Stromal cell of bone marrow (primary cell): ENCODE measurements at places on chromosomes 2 and 18.

DNA sequence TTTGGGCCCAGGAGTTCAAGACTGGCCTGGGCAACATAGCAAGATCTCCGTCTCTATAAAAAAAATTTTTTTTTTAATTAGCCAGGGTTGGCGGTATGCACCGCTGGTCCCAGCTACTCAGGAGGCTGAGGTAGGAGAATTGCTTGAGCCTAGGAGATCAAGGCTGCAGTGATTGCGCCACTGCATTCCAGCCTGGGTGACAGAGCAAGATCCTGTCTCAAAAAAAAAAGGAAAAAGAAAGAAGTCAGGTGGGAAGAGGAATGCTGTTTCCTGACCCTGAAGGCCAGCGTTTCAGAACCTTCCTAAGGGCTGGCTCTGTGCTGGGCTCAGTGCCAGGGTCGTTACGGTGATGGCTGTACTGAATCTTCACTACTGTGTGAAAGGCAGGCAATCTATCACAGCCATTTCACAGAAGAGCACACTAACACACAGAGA, 35.0 kb upstream of the AGAP1 start:
- no peak for DNase-seq

DNA sequence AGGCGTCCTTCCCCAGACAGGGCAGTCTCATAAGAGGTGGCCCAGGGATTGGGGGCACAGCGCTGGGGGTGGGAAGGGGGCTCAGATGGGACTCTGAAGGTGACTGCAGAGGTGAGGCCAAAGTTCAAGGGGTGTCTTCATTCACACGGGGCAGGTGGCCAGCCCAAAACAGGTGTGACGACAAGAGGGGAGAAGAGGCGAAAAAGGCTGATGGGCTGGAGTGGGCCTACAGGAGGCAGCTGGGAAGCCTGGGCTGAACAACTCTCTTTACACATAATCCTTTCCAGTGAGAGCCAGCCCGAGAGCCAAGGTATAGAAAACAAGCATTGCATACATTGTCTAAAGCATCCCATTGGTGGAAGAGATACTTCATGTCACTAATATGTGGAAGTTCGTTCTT, 130.9 kb upstream of the ASB18 start:
- DNase-seq: no peak

DNA sequence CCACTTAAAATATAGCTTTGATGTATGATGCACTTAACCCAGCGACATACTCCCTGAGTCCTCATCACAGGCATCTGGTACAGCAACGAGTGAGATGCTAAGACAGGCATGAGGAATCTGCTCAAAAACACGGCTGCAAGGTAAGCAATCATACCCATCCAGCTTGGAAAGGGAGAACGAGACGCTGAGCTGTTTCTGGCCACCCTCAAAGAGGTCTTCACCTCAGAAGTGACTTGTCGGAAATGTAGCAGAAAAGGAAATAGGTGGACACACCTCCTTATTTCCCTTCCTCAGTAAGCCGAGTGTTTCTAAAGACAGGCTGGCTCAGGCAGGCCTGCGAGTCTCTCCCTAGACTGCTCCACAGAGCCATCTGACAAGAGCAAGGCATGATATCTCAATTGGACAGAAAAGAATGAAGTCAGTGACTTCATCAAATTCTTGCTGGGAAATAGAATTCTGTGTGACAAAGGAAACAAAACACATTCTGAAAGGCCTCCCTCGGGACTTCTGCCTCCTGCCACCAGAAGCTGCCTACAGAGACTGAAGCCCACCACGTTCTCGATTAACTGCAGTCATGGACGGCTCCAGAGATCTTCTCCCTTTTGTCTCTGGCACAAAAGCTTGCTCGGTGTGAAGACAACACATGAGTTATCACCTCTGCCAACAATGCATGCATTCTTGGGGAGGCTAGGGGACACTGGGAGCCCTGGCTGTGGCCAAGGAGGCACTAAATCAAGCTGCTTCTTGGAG, 84.3 kb downstream of the UXS1 start:
- DNase-seq: no peak

- no peak for DNase-seq
These were observed 33.9 kb upstream of the IKZF2 start for GRCh38 chr2:213185147-213185822.

- DNase-seq: no peak
These were observed 162.2 kb downstream of the PKP4 start for GRCh38 chr2:158618891-158619490.

DNA sequence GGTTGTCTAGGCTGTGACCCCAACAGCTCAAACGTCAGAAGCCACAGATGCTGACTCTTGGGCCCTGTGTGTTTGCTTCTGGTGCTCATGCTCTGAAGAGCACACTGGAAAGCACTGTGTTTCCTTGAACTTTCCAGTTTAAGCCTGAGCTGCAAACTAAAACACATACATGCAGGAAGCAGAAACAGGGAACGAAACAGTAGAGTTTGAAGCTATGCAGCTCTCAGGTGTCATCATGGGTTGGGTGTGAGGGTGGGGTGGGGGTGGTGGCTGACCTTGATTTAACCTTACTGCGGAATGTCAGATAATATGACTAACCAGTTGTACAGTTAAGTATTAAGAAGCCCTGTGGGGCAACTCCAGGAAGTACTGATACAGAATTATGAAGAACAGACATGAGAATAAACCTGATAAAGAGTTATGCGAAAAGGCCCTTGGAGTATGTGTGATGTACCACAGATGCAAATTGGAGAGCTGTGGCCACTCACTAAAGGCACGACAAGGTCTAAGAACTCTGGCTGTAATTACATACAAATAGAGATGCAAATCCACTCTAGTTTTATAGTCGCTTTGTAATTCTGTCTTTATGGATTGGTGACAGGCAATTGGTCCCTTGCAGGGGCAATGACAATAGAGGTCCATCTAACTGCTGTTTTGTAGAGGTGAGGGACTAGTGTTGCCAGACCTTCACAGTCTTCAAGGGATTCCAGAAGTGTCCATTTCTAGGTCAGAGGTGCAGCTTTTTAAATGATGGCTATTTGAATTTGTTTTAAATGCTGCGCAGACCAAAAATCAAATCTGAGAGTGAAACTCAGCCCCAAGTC, 273.1 kb downstream of the NAPG start:
- DNase-seq: peak; percentile 4

GRCh38 chr2:222303045-222303827, 4.4 kb upstream of the PAX3 start:
- no peak for DNase-seq

DNA sequence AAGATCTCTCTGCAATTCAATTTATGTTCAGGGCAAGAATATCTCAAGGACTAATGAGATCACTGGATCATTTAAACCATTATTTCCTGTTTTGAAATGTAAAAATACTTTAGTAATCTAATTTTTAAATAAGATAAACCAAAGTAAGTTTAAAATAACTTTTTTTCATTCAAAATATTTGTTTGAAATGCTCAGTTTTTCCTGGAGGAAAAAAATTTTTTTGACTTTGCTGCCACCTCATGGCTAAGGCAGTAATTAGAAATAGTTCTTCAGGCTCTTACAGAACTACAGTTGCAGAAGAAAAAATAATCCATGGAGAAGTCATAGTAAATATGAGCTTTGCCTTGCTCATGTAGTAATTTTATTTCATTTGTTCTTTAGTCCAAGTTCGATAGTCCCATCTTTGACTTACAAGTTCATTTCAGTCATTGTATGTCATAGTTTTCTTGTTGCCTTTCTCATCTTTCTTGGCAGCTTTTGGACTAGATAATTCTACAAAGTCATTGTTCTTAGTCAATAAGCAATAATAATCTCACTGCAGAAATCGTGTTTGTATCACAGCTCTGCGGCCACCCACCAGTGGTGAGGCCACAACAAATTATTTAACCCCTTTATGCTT, 127.4 kb downstream of the DPP4 start:
- peak; percentile 25 for DNase-seq

GRCh38 chr2:106575955-106576354, 88.8 kb downstream of the CD8B2 start:
- peak; percentile 6 for DNase-seq

GRCh38 chr18:11666176-11666575, 22.9 kb upstream of the GNAL start:
- DNase-seq: no peak

- no peak for DNase-seq
These were observed 216.0 kb downstream of the DSEL start for GRCh38 chr18:67300498-67300897.

DNA sequence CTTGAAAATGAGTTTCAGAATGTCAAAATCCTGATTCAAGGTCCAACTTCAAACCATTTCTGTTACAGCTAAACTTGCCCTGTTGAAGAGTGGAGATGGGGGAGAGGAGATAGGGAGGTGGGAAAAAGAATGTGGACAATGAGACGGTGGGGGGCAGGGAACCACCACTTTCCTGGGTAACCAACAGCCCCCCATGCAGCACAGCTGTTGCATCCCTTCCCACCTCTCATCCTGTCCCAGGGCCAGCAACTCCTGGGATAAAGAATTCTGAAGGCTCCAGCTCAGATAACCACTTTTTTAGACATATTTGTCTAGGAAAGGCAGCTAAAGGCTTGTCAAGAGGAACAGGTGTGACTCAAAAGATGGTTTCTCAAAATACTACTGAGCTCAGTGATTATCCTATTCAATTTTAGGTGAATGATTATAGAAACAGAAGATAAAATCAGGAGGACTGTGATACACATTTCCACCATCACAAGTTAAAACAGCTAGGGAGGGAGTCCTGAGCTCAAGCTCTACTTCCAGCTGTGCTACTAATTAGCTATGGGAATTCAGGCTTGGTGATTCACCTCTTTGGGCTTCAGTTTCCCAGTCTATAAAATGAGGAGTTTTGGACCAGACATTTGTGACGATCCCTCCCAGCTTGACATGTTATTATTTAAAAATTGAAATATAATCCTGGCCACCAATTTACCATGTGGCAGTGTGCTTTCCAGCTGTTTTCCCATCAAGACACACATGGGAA, 36.3 kb downstream of the HDHD2 start:
- peak; percentile 18 for DNase-seq

DNA sequence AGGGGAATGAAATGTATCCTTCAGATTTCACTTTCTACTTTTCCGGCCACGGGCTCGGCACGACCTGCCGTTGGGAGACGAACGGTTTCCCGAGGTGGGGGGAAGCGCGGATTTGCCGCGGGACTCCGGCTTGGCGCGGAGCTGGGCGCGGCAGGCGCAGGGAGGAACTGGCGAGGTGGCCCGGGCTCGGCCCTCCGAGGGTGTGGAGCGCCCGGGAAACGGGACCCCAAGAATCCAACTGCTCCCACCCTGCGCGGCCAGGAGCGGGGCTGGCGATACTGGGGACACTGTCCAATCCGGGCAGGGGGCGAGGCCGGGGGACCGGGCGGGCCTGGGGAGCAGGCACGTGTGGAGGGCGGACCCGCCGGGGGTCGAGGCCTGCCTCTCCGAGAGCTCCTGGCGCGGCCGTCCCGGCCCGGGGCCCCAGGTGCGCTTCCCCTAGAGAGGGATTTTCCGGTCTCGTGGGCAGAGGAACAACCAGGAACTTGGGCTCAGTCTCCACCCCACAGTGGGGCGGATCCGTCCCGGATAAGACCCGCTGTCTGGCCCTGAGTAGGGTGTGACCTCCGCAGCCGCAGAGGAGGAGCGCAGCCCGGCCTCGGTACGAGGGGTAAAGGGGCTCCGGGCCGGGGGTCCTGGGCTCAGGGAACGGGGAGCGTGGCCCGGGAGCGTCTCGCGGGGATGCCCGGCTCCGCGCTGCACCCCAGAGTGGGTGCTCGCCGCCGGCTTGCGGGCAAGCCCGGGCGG, at the start of gene ANXA4:
TSS of gene ANXA4 (plus strand) at position 560 of the 747 bp plus-strand sequence. CDS start 39,432 bp downstream, outside the sequence.
- no peak for DNase-seq
